ENCODE measurements at places on chromosomes 12 and 14. TPM values are rescaled to one million over a fixed set of nuclear protein-coding genes. Genes with fewer than 3 reads are reported as not detected.

Gene KRT6A
- 617 TPM for total RNA-seq

Gene EML5
- total RNA-seq: 0.52 TPM

Gene RFX4
- not detected for total RNA-seq

GRCh38 chr12:80504389-80505163 lies 60.5 kb downstream of the PTPRQ start:
- DNase-seq: no peak

DNA sequence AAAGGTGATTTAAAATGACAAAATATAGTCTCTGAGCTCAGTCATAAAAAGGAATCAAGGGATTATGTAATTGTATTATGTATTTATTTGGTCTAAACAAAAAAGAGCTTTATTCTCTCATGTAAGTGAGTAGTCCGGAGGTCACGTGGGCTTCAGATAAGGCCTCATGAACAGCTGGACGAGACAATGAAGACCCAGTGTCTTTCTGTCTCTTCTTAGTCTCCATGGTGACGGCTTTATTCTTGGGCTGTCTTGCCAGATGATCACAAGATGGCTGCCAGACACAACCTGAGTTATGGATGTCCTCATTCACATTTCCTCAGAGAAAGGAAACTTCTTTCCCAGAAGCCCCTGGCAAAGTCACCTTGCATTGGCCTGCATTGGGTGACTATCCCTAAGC lies 98.6 kb downstream of the ARF6 start:
- DNase-seq: no peak

DNA sequence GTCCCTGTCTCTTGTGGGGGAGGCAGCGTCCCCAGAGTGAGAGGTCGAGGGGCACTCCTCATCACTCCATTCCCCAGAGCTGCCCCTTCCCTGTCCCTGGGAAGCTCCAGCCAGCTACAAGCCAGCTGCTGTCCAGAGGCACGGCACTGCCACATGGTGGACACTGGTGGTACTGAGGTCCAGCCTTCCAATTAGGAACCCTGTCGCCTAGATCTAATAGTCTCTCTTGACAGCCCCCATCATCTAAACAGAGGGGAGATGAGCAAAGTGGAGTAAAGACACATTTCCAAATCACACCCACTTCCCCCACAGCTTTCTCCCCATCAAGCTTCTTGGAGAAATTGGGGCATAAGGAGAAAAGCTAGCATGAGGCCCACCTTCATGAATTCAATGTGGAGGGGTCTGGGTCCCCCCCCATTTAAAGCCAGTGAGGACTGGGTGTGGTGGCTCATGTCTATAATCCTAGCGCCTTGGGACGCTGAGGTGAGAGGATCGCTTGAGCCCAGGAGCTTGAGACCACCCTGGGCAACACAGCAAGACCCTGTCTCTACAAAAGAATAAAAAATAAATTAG lies 2.1 kb upstream of the INHBE start:
- peak; percentile 55 for DNase-seq

DNA sequence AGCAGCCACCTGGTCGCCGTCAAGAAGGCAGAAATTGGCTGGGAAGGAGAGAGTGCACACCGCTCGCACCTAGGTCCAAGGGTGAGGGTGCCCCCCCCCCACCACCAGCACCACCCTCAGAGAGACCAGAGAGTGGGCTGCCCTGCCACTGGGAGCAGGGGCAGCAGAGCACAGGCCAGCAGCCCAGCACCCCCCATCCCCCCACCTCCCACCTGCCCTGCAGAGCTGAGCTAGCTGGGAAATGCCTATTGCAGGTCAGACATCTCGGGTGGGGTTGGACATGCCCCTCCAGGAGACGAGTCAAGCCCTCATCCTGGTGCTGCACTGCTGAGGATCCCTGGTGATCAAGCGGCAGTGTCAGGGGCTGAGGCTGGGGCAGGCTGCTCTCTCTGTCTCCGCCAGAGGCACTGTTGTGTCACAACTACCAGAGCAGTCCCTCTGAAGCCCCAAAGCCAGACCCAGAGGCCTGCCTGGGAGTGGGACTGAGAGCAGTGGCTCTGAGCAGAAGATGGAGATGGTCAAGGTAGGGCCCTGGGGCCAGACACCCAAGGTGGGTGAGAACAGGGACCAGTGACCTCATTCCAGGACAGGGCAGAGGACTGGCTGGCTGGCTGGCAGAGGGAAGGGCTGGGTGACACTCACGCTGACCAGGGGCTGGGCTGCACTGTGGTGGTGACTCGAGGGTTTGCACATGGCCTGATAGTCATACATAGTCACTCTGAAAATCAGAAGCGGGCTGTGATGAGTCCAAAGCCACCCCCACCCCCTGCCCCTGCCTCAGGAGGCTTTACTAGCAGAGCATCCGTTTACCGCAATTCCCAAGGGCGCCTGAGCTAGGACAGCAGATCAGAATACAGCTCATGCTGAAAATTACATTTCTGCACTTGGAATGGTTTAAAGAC lies 19.7 kb upstream of the LRTM2 start:
- DNase-seq: no peak

GRCh38 chr14:85620947-85621346 lies 91.0 kb downstream of the FLRT2 start:
- no peak for DNase-seq
